Stimulated activated CD8-positive, alpha-beta memory T cell treated with anti-CD3 and anti-CD28 coated beads, Interleukin-4, amount 100 ng/mL, for 1 hour (primary cell): ENCODE measurements at places on chromosomes 11 and 22.

DNA sequence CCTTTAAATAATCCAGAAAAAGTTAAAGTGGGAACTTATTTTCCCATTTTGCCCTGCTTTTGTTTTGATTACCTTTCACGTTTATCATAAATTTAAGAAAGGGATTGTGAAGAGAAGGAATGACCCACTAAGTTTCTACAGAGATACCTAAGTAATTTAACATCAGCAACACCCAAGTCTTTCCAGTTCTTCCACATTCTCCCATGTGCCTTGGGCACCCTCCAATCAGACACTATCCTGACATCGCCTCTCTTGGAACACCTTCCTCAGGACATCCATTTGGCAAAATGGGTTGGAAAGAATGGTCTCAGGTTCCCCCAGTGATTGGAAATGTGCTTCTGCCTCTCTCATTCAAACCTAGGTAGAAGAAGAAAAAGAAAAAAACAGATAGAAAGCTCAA, 6.3 kb downstream of the BBOX1 start:
- no peak for DNase-seq

DNA sequence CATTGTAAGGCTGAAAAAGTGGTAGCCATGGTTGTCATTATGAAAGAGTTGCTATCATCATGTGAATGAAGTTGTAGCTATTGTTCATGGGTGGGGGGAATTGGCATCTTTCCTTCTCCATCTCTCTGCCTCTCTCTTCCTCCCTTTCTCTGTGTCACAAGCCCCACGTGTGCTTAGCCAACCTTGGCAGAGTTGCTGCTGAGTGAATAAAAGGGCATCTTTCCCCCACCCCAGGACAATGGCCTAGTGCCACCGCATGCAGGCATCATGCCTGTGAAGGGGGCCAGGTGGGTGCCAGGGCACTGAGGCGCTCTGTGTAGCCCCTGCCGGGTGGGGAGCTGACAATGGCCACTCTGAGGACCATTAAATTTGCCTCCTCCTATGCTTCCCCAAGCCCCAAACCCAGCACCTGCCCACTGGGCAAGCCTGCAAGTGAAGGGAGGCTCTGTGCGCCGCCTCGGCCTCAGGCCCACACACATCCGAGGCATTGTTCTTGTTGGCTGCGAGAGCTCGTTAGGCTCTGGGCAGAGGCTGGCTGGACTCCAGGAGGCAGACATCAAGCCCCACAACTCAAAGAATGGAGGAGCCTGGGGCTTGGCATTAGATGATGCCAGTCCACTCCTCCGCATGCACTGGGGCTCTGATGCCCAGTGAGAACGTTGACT, 103.9 kb downstream of the SEZ6L start:
- DNase-seq: no peak

DNA sequence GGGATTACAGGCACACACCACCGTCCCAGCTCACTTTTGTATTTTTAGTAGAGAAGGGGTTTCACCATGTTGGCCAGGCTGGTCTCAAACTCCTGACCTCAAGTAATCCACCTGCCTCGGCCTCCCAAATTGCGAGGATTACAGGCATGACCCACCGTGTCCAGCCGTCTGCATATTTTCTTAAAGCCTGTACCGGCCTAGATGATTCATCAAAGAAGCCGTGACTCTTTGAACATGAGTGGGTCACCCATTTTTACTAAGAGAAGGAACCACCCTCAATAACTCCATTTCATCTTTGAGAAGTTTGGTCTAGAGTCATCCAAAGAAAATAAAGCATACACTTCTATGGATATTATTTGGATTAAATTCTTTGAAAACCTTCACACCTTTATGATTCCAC, 388.3 kb downstream of the NTM start:
- no peak for DNase-seq

GRCh38 chr11:26473216-26474194, 98.6 kb downstream of the MUC15 start:
- no peak for DNase-seq

DNA sequence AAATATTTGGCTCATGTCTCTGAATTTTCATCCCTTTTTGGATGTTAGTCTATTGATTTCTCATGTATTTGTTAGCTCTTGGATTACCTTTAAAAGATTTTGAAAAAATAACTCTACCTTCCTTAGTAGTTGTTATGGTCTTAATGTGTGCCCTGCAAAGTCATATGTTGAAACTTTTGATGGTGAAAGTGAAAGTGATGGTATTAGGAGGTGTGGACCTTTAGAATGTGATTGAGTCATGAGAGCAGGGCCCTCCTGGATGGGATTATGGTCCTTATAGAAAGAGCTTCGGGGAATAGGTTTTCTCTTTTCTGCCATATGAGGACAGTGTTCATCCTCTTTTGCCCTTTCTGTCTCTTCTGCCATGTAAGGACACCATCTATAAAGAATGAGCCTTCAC, 33.6 kb upstream of the MPPED2 start:
- DNase-seq: no peak
